Progenitor cell of endocrine pancreas (in vitro differentiated cells): ENCODE measurements at places on chromosomes 3 and 15.

DNA sequence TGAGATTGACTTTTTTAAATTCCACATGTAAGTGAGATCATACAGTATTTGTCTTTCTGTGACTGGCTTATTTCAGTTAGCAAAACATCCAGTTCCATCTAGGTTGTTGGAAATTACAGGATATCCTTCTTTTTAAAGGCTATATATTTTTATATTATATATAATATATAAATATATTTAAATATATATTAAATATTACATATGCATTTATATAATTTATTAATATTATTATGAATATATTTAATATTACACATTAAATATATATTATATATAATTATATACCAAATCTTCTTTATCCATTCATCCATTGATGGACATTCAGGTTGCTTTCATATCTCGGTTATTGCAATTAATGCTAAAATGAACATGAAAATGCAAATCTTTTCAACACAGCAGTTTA lies 49.9 kb downstream of the FAM227B start:
- no peak for DNase-seq

DNA sequence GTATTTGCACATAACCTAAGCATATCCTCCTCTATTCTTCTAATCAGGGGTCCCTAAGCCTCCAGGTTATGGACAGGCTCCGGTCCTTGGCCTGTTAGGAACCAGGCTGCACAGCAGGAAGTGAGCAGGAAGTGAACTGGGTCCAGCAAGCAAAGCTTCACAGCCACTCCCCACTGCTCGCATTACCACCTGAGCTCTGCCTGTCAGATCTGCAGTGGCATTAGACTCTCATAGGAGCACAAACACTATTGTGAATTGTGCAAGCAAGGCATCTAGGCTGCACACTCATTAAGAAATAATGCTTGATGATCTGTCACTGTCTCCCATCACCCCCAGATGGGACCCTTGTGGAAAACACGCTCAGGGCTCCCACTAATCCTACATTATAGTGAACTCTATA lies 9.8 kb downstream of the MSL2 start:
- DNase-seq = no peak

DNA sequence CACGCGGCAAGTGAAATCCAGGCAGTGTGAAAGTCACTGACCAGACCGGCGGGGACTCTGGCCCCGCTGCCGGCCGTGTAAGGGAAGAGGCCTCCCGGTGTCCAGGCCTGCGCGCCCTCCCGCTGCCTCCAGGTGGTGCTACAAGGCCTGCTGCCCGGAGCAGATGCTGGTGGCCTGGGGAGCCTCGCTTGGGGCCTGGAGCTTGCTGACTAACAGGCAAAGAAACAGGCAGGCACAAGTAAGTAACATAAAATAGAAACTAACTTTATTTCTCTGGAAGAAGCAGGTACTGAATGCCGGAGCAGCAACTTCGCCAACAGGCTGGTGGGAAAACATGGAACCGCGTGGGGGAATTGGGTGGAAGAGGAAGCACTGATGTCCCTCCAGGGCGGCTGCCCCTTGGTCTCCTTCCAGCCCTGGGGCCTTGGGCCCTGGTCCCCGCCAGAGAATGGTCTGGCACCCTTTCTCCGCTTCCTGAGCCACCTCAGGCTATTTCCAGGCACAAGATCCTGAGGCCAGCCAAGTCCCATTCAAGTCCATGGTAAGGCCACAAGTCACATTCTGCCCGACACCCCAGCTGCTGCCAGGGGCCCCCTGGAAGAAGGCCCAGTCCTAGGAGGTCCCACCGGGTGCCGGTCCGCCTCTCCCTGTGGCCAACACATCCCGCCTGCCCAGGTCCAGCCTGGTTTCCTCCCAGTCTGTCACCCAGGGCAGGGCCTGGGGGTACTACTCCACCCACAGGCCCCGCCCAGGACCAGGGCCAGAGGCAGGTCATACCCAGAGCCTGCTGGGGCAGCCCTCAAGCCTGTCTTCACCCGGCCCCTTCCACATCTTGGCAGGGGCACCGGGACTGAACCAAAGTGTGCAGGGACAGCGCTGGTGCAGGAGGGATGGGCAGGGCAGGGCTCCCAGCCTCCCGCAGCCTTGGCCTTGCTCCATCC lies 45.0 kb downstream of the TNK2 start:
- DNase-seq = peak; percentile 76

- DNase-seq = no peak
These were observed 5.5 kb downstream of the TATDN2 start for GRCh38 chr3:10253731-10254130.

DNA sequence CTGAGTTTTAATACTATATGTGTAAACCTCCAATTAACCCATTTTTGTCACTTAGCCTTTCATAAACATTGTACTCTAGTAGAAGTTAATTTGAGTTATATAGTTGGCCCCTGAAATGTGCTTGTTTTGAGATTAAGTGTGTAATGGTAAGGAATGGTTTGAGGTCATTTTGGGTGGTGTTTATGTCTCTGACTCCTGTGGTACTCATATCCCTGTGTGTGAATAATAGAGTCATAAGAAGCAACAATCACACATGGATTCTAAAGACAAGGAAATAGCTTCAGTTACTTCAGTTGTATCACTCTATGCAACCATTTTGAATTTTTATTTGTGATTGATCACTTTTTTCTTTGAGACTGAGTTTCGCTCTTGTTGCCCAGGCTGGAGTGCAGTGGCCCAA lies 408.5 kb downstream of the MFSD1 start:
- no peak for DNase-seq

DNA sequence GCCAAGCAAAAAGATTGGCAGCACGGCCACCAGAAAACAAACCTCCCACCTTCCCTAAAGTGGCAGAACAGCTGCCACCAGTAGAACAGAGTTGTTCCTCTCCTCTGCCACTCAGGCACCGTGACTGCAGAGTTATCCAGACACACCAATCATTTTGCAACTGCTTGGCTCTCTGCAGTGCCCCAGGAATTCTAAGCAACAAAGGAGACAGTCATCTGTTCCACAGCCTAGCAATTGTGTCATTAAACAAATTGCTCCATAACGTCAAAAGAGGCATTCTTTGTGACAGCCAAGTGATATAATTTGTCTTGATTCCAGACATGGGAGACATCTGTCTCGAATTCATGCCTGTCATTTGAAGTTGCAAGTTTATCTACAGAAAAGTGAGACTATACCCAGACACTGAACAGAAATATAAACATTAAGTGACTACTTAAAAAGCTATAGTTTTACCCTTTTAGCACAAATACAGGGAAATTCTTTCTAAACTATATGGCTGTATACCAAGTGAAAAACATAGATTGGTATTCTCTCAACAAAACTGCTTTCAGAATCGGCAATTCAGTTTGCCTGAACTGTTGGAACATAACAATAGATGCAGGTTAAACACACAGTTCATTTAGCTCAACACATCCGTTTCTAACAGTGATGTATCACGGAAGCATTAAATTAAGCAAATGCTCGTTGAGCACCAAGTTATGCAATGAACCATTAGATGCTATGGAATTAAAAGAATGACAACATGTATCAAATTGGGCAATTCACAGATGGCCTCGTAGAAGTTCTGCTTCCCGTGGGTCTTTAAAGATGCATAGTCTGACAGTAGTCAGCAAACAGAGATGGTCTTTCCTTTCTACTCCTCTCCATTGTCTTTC lies 281.3 kb downstream of the FGF12 start:
- no peak for DNase-seq

- no peak for DNase-seq
These were observed 87.3 kb upstream of the ANKRD34C start for GRCh38 chr15:79195239-79195638.

- no peak for DNase-seq
These were observed 50.4 kb upstream of the ZDHHC23 start for GRCh38 chr3:113897373-113897777.

- DNase-seq = no peak
These were observed 65.1 kb downstream of the PPARG start for GRCh38 chr3:12353796-12354525.

DNA sequence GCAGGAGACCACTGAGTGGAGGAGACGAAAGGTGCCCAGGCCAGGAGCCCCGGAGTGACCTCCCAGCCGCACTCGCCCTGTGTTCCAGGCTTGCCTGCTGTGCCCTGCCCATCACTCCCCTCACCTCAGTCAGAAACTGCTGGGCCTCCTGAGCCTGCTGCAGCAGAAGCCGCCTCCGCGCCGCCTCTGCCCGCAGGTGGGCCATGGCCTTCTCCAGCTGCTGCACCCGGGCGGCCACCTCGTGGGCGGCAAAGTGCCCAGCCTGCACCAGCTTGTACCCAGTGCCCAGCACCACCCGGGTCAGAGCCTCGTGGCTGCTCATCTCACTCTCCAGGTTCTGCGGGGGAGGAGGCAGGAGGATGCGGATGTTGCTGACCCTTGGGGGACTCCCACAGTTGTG lies 17.6 kb downstream of the PLA2G4B start:
- DNase-seq = no peak

DNA sequence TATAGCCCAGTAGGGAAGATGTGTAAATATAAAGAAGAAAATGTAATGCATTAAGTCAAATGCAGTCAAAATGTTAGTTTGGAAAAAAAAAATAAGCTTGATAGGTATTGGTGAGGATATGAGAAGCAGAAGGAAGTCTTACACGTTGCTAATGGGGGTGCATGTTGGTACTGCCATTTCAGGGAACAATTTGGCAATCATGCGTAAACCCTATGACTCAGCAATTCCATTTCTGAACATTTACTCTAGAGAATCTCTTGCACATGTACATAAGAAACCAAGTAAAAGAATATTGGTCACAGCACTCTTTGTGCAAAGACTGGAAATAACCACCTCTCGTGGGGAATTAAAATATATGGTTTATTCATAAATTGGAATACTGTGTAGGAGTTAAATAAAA lies 35.5 kb upstream of the TIMP4 start:
- DNase-seq = no peak

GRCh38 chr3:44992555-44993470 lies 16.8 kb downstream of the EXOSC7 start:
- no peak for DNase-seq

GRCh38 chr3:195895078-195895860 lies 13.1 kb downstream of the TNK2 start:
- DNase-seq = peak; percentile 52

DNA sequence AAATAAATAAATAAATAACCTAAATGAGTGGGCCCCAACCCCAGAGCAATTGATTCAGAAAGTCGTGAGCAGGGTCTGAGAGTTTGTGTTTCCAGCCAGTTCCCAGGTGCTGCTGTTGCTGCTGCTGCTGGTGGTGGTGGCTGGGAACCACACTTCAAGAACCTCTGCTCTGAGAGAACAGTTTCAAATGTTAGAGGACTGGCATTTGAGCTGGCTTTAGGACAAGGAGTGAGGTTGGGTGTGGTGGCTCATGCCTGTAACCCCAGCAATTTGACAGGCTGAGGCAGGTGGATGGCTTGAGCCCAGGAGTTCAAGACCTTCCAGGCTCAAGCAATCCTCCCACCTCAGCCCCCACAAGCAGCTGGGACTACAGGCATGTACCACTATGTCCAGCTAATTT lies 123.1 kb upstream of the UBE2E1 start:
- no peak for DNase-seq

DNA sequence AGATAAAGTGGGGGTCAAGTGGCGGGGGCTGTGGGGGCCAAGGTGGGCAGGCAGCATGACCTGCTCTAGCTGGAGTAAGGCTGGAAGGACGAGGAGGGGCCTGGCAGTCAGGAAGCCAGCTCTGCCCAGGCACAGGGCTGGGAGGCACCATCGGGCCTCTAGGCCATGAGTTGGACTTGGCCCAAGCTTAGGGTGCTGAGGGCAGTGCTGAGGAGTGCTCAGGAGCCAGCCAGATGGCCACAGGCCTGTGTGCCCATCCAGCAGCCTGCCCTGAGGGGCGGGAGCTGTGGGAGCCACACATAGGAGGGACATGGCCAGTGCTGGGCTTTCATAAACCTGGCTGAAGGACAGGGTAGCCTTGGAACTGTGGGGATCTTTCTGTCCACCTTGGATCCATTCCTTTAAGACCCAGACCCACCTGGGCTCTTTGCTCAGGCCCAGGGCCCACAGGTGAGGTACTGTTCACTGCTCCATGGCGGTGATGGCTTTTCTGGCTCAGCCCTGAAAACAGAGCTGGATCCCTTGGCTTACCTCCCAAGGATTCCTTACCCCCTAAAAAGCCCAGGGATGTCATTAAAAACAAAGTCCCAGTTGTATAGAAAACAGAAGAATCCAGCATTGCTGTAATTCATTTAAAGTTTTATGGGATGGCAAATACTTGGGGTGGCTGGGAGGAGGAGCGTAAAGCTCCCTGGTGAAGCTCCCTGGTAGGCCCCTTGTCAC lies 137.0 kb downstream of the DNAJB8 start:
- DNase-seq = no peak

DNA sequence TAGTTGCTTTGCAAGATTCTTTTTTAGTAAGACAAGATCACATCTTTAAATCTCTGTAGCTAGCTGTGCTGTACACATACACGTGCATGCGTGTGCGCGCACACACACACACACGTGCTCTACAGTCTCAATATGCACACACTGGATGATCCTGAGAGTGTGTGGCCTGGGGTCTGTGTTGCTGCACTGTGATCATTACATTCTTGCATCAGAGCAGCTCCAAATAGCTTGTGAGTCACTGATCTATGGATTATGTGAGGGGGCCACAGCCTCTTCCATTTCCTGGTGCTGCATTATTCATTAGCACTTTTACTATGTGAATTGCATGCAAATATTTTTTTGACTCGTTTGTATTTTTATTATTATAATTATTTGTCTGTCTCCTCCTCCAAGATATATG lies 34.6 kb downstream of the MCTP2 start:
- no peak for DNase-seq
